HCT116 (cell line): ENCODE measurements at places on chromosomes 5 and 9.

DNA sequence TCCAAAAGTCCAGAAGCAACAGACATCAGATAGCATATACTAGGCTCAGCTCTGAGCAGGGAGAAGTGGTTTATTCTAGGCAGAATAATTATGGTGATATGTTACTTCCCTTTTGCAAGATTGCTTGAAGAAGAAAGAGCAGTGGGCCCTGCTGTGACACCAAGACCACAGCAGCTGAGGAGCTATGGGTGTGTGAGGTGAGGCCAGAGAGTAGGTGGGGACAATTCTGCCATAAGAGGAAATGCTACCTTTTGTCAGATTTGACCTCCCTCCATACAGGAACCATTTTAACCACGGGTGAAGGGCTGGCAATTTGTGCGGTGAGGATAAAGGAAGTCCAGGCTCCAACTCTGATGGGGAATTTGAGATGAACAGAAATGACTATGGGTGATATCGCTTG is 51.3 kb downstream of the TNFSF15 start:
- no peak for DNase-seq

DNA sequence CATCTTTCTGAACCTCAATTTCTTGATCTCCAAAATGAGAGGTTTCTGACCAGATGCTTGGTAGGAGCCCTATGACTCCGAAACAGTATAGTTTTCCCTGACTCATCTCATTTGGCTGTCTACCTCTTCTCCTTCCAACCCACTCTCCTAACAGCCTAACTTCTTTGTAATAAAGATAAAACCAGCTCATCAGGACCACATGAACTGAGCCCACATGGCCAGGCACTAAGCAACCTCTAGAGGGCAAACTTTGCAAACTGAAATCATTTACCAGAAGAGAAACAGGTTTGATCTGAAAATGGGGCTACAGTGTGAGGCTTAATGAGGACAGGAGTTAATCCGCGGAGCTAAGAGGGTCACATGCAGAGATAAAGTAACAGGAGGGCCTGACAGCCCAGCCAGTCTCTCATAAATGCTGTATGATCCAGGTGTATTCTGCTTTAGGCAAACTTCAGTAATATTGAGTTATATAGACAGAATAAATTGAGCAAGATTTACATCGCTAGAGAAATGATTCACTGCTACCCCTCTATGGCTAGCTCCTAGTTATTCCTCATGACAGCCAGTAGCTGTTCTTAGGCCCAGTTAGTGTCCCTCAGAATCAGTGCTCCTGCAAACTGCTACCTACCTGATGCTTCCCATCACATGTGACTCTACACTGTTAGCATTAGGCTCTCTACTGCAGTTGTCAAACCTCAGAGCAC is 64.6 kb downstream of the ABCA1 start:
- peak; percentile 44 for DNase-seq

DNA sequence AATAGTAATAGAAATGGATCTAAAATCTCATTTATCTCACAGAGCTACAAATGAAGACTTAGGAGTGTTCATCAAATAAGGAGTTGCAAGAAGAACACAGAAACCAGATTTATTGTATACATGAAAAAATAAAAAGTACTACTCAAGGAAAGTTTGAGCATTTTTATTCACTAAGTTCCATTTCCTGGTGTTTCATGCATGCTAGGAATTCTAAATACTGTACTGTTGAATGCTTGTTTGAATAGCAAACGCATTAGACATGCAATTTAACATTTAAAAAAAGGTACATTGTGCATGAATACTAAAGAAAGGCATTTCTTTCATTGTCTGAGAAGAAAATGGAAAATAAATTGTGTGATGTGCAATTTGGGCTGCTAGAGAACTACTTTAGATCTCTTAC is 52.1 kb downstream of the C6 start:
- DNase-seq: no peak

DNA sequence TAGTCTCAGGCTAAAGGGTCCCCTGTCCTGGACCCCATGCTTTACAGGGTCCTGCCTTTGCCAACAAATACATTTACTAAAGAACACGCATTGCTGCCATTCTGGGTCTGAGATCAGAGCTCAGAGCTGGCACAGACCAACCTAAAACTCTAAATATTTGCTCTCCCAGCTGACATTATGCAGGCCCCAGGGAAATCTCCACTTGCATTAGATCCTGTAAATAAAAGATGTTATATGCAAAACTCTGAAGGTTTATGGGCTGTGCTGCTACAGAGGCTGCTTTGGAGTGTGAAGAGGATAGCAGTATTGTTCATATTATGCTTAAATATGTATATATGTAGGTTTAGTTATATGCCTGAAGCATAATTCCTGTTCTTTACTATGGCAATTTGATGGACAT is 35.9 kb upstream of the RANBP3L start:
- no peak for DNase-seq

DNA sequence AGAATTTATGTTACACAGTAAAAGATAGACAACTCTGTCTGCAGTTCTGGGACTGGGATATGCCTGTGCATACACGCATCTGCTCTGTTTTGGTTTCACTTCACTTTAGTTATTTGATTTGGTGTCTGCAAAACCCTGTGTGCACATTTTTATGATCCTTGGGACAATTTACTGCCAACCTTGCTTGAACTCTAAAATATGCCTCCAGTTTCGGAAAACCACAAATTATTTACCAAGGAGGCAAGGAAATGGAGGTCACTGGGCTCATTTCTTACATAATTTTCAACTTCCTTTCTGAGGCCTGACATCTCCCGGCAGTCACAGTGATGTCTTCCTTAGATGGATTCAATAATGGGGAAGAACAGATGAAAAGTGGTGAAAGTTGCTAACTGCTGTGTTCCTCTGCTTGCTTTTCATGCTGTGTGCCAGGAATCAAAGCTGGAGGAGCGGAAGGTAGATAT is 61.2 kb upstream of the TAF11L2 start:
- no peak for DNase-seq

DNA sequence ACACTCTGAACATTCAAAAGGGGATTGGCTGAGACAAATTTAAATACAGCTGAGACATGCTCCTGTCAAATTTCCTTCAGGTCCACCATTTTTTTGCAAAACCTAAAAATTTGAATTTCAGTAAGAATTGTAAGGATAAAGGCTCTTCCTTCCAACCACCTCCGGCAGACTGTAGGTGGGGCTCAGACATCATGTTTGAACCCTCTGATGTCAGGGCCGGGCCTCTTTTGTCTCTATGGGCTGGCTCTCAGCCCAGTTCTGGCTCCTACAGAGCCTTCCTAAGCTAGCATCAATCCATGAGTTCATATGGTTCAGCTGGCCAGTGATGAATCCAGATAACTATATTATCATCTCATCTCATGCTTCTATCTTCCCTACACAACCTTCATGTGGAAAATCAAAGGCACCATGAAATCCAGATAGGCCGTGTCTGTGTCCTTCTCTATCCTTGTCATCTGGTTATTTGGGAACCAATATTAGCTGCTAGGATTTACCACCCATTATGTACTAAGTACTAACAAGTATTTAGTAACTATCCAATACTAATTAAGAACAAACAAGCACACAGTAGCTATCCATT is 44.2 kb downstream of the NIPSNAP3B start:
- DNase-seq: no peak

- DNase-seq: peak; percentile 24
Measured at GRCh38 chr9:76136986-76137385, 246.5 kb downstream of the PCSK5 start.

GRCh38 chr9:93955111-93955980 is at the start of gene BARX1:
BARX1 (minus strand) TSS chr9:93955355; CDS start chr9:93955146, 209 bp downstream.
- DNase-seq: no peak

GRCh38 chr9:98342820-98343210 is 87.4 kb upstream of the TBC1D2 start:
- DNase-seq: no peak

GRCh38 chr5:118946138-118946800 is 42.1 kb downstream of the DTWD2 start:
- DNase-seq: no peak

GRCh38 chr5:124180299-124180874 is 566.1 kb downstream of the ZNF608 start:
- DNase-seq: no peak

GRCh38 chr5:117195076-117195475 is 620.5 kb upstream of the SEMA6A start:
- DNase-seq: no peak

- no peak for DNase-seq
Measured at GRCh38 chr9:111154081-111154562, 115.9 kb upstream of the LPAR1 start.

DNA sequence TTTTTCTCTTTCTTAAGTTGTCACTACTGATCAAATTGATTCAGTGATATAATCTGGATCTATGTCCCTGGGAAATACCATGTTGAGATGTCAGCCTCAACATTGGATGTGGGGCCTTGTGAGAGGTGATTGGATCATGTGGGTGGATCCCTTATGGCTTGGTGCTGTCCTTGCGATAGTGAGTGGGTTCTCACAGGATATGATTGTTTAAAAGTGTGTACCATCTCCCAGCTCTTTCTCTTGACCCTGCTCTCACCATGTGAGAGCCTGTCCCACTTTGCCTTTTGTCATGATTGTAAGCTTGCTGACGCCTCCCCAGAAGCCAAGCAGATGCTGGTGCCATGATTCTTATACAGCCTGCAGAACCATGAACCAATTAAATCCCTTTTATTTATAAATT is 68.6 kb downstream of the ST8SIA4 start:
- DNase-seq: no peak

DNA sequence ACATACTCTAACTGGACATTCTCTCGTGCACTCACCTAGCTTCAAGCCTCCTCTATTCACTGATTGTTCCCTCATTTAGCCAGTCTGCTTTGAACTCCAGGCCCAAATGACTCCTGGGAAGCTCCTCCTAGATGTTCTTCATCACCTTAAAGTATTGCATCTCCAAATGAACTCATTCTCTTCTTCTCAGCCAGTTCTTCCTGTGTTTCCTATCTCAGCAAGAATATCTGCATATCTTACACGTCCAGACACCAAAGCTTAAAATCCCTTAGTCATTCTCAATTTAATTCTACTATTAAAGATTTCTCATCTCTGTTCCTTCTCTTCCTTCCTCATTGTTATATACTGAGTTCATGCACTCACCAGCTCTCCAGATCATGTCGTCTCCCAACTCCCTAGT is 118.6 kb upstream of the DAB2 start:
- DNase-seq: no peak

- no peak for DNase-seq
Measured at GRCh38 chr5:14175381-14175780, 32.2 kb downstream of the TRIO start.

GRCh38 chr9:70105147-70105546 is 61.5 kb downstream of the MAMDC2 start:
- DNase-seq: no peak

DNA sequence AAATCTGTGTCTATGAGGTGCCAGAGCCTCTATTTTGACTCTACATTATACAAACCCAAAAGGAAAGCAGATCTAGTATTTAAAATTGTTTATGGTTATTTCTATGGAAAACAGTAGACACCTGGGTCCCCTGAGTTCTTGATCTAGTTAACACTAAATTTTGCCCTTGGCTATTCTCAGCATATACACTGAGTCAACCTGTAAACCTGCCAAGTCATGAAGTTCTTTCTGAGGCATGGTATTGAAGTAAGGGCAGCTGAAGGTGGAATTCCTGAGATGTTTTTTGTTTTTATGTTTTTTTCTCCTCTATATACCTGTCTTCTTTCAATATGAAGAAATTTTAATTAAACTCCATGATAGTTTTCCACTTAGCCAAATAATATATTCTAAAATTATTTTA is 120.2 kb downstream of the PDE4D start:
- DNase-seq: no peak

- no peak for DNase-seq
Measured at GRCh38 chr9:35656831-35657545, 831 bp downstream of the RMRP start.

GRCh38 chr5:82287625-82288024 is 9.5 kb upstream of the RPS23 start:
- DNase-seq: no peak

DNA sequence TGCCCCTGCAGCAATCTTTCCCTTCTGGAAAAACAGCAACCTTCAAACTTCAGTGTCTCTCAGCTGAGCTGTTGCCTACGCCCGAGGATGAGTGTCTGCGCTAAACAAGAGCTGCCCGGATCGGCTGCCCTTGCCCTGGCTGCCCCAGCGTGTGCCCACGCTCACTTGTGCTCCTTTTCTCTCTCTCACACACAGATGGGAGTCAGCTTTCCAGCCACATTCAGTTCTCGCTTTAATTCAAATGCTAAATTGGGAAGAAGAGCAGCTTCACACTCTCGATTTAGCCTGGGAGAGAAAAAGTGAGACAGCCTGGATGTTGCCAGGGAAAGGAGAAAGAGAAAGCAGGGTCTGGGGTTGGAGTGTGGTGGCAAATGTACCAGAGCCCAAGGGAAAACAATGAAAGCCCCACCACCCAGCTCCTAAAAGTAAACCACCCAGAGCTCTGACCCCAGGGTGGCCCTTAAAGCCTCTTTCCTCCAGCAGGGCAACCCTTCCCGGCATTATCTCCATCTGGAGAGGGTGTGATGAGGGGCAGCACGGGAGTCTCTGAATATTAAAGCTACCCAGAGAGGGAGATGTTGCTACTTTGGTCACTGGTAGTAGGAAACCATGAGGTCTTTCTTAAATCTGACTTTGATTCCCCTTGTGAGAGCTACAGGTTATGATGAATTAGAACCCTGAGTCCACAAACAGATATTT is 9.9 kb upstream of the EGR1 start:
- DNase-seq: no peak

- DNase-seq: no peak
Measured at GRCh38 chr9:4143936-4144717, 155.7 kb downstream of the GLIS3 start.

- DNase-seq: peak; percentile 79
Measured at GRCh38 chr5:168291342-168291963, at the start of gene WWC1. WWC1 (plus strand) TSS chr5:168291645; CDS start chr5:168292153, 508 bp downstream.

GRCh38 chr5:40780858-40781257 is 17.3 kb downstream of the PRKAA1 start:
- DNase-seq: no peak

- peak; percentile 96 for DNase-seq
Measured at GRCh38 chr5:149551227-149552037, at the start of gene CSNK1A1. CSNK1A1 (minus strand) TSS chr5:149551439; CDS start chr5:149550964, 475 bp downstream.

DNA sequence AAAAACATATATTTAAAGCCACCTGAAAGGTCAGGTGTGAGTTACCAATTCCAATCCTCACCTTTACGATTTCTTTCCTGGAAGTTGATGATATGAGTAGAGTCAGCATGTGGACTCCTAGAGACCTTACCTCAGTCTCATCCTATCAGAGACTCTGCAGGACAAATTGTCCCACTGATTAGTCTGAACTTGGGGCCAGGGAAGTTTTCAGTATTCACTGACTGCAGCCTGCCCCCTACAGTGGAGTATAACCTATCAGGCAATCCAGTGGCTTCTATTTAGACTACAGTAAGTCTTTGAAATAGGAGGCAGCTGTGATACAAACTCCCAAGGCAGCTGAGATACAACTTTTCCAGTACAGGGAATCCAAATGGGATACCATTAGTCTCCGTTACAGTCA is 449.4 kb upstream of the CDH10 start:
- no peak for DNase-seq

DNA sequence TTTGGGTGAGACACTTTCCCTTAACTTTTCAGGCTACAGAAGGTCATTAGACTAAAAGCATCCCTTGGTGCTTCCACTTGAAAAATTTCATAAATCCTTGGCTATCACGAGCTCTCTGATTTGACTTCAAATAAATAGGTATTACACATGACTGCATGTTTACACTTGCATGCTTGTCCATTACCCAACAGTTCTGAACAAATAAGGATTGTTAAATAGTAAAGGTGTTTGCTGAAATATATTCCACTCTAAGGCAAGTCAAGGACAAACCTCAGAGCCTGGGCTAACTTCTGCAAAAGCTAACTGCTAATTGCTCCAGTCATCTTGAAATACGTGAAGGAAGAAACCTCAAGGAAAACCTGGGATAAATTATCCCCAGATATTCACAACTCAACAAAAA is 14.5 kb downstream of the FBXW2 start:
- DNase-seq: no peak
